ENCODE measurements at places on chromosomes 2 and 18.

DNA sequence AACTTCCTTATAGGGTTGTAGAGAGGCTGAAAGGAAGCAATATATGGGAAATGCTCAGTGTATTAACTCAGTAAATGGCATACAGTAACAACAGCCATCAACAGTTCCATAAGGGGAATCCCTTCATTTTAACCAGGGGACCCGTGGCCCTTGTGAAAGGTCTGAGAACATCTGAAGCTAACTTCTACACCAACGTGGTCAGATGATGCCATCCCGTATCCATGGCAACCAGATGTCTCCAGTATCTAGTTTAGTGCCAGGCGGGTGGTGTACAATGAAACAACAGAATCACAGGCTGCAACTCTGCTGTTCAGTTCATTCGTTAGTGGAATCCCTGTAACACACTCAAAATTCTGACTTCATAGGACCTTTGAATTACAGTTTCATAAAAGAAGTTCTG lies 162.3 kb downstream of the TGIF1 start:
- no peak for DNase-seq

DNA sequence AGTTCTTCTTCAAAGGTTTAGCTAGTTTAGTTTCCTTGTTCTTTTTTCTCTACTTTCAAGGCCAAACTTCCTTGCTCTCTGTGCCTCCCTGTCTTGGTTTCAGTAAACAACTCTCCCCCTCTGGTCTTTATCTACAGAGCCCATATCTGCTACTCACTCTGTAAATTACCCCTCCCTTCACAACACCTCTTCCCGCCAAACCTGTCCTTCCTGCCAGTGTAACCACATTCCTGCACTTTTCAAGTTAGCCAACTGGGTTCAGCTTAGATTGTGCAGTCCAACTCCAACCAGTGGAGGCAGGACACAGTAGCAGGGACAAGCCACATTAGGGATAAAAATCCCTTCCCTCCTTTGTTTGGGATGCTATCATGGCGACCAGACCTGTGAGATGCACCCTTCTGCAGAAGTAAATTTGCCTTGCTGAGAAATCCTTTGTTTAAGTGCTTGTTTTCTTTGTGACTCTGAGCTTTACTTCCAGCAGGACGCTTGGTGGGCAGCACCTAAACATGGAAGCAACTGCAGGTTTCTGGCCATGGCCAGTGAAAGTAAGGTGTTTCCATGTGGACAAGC lies 706.0 kb downstream of the KCNJ3 start:
- no peak for DNase-seq

GRCh38 chr2:136217996-136218395 lies 100.0 kb upstream of the CXCR4 start:
- no peak for DNase-seq

DNA sequence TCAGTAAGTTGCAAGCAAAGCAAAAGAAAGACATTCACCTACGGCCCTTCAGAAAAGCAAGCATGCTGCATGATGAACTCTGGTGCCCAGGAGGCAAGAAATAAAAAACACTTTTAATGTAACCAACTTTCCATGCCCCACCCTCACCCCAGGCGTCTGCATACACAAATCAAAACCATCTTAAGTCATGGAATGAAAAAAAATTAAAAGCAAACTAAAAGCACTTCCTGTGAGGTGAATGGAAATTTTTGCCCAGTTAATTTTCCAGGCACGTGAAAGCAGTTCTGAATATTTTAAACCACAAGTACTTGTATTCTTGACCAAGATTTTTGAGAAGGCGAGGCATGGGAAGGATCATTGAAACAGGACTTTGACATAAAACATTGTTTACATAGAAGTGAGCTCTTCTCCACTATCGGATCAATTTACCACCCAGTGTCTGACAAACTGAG lies 2.5 kb upstream of the ICOS start:
- no peak for DNase-seq

DNA sequence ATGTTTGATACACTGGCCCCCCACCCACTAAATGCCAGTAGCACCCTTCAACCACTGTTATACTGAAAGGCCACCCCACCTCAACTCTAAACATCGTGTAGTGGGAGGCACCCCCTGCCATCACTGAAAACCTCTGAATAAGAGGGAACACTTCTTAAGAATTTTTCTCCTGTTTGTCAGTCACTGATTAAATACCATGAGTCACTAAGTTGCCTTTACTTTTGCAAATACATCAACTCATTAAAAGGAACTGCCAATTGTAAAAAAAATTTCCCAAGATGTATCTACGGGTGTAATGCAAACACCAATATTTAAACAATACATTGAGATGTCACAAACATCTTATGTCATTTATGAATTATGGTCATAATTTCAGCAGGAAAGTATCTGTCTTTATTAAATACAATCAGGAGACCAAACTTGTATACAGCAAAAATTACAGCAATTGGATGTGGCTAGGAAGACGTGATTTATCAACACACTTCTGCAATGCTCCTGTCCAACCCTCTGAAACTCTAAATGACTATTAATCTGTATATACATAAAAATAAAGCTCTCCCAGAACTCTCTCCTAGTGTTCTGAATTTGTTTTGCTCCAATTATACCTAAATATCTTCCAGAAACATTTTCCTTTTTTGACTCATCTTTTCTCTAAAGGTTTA lies 144.1 kb upstream of the STK17B start:
- DNase-seq: no peak

GRCh38 chr2:194104687-194105086 lies 1552.3 kb upstream of the SLC39A10 start:
- DNase-seq: no peak

DNA sequence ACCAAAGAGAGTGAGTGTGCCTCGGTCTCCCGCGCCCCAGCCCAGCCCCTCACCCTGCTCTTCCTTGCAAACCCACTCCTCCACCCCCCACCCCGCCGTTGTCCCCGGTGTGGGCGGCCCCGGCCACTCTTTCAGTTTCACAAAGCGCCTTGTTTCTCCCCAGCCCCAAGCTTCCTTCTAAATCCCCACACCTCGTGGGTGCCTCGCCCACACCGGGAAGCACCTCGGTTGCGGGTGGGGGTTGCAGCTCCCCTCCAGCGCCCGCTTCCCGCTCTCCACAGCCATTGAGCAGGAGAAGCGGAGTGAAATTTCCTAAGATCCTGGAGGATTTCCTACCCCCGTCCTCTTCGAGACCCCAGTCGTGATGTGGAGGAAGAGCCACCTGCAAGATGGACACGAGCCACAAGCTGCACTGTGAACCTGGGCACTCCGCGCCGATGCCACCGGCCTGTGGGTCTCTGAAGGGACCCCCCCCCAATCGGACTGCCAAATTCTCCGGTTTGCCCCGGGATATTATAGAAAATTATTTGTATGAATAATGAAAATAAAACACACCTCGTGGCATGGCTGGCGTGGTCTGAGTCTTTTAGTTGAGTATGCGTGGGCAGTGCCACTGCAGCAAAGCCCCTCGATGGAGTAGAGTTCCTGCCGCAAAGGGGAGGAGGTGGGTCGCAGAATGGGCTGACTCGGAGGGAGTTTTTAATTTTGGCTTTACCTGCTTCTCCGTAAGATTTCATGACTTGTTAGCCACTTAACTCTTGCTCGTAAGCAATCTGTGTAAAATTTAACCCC lies 848 bp downstream of the TMSB10 start:
- DNase-seq: no peak

GRCh38 chr18:78731016-78731397 lies 248.6 kb upstream of the SALL3 start:
- no peak for DNase-seq

DNA sequence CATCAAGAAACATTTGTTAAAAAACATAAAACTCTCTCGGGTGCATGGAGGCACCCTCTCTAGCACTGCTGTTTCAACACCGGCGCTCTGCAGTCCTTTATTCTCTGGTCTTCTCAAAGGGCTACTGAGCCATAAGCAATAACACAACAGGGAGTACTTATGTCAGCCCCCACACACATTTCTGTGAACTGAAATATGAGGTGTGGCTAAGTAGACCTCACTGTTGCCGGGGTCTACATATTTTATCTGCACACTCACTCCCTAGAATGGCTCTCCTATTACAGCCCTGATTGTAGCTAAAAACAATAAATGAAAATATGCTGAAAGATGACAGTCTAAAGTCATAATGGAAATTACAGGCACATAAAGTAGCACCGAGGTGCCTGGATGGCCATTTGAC lies 235.1 kb downstream of the GRB14 start:
- no peak for DNase-seq

DNA sequence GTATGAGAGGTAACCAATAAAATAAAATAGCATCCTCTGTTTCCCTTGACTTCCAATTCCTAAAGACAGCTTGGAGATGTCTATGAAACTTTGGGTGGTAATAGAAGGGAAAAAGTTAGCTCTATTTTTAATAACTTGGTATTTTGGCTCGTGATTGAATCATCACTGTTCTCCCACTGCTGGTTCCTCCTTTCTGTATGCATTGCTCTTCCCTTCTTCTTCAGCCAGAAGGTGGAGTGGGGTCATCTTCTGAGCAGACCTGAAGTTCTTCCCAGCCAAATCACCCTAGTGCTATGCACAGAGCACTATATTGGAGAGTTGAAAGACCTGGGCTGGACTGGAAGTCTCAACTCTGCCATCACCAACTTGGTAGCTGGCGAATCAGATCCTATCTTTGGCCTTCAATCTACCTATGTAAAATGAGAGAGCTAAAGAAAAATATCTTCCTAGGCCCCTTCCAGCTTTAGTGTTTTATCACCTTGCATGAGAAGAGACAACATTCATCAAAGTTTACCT lies 54.1 kb downstream of the CPO start:
- no peak for DNase-seq

- DNase-seq: no peak
Measured at GRCh38 chr2:32249731-32250236, 14.9 kb downstream of the NLRC4 start.

GRCh38 chr18:63236406-63236805 lies 83.2 kb downstream of the BCL2 start:
- DNase-seq: no peak

DNA sequence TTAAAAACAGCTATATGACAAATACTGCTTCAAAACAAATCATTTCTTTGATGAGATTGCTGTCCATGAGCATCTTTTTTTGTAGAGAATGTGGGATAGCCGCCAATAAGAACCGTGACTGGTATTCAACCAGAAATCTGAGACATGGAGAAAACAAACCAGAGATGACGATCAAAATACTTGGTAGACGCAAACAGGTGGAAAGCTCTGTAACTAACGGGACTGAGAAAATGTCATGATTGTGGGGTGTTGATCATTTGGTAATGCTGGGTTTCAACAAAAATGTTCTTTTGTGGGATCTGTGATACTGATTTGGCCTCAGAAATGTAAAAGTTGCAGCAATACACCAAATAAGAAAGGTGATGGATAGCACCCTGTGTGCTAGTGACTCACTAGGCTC lies 364.8 kb downstream of the NYAP2 start:
- DNase-seq: no peak

DNA sequence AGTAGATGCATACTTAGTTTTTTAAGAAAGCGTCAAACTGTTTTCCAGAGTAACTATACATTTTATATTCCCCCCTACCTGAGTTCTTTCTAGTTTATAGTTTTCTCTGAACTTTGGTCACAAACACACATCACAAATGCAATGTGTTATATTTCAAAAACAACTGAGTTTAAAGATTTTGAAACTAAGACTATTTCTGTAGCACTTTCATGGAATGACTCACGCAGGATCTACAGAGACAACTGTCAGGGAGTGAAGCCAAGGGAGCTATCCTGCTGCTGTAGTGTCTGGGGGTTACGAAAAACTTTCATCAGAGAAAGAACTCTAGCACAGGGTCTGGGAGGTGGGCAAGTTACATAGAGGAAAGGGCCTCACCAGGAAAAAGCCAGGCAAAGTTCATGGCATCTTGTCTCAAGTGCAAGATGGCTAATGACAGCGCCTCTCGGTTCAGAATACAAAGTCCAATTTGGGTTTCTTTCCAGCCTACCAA lies 66.8 kb downstream of the UXS1 start:
- no peak for DNase-seq

DNA sequence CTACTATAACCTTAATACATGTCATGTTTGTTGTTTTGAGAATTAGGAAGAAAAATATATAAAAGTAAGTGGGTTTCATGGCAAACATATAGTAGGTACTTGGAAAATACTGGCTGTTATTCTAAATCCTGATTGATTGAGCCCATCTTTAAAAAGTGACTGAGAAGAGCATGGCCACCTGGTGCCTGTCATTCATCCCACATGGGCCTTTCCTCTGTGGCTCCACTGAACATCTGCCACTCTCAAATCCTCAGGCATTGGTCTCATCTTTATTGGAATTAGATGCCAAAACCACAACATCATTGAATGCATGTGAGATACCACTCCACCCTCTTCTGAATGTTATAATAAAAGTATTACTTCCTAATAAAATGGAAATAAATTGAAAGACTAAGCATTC lies 101.6 kb upstream of the TTN start:
- no peak for DNase-seq

DNA sequence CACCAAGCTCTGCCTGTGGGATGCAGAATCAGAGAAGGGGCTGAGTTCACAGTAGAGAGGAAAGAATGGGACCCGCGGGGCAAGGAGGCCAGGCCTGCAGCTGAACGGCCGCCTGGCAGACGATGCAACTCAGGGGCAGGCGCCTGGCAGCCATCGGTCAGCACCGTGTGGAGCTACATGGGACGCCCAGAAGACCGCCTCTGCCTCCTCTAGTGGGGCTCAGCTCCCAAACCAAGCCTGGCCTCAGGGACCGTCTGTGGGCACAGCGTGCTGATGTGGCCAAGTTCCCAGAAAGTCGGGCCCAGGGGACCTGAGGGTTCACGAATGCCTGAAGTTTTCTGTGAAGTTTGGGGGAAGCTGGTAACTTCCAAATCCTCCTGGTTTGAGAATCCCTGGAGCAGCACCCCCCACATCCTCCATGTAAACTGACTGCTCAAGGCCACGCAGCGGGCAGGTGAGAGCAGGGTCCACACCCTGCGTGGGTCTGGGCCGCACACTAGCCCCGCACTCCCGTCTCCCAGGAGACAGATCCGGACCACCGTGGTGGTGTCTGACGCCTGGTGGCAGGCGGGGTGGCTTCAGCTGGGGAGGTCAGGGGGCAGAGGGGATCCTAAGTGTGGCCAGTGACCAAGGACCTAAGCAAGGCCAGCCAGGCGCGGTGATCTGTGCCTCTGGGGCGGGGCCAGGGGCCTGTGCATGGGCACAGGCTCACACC lies 14.6 kb downstream of the SNORC start:
- DNase-seq: no peak

- no peak for DNase-seq
Measured at GRCh38 chr2:39948016-39948719, 169.1 kb upstream of the THUMPD2 start.

DNA sequence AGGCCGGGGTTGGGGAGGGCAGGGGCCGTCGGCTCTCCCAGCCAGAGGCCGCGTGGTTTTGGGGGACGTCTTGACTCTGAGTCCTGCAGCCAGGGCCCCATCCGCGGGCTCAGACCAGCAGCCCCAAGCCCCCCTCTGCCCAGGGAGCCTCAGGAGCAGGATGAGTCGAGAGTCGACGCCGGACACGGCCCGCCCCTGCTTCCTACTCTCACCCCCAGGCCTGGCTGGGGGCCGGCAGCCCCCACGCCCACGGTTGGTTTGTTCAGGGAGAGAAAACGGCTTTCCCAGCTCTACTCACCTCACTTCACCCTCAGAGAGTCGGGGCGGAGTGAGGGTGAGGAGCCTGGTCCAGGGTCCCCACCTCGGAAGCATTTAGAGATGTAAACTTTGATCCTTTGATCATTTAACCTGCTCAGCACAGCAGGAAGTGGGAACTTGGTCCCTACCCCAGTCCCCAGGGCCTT lies 6.9 kb downstream of the SNORC start:
- no peak for DNase-seq

Measured in effector memory CD4-positive, alpha-beta T cell (primary cell).